Activated CD4-positive, alpha-beta memory T cell treated with anti-CD3 and anti-CD28 coated beads, Interleukin-2, amount 10 ng/mL, durations not matched to agents 7 days and 5 days (primary cell): ENCODE measurements at places on chromosomes 5 and 9. TPM values are rescaled to one million over a fixed set of nuclear protein-coding genes. Genes with fewer than 3 reads are reported as not detected.

PNPLA7 gene
- total RNA-seq: 5.0 TPM

TERT gene
- 2.2 TPM for total RNA-seq

CNTFR gene
- not detected for total RNA-seq

PKD2L2 gene
- 0.30 TPM for total RNA-seq

RASEF gene
- not detected for total RNA-seq

SPOCK1 gene
- total RNA-seq: 0.86 TPM

HMMR gene
- 75.7 TPM for total RNA-seq

CARD9 gene
- 1.3 TPM for total RNA-seq

DPP7 gene
- total RNA-seq: 253 TPM

OCLN gene
- total RNA-seq: 1.2 TPM

TPPP gene
- 0.15 TPM for total RNA-seq

UBAC1 gene
- total RNA-seq: 29.5 TPM

KIAA0825 gene
- total RNA-seq: 1.7 TPM

GMCL2 gene
- total RNA-seq: not detected

NUDT12 gene
- total RNA-seq: 0.20 TPM

ZNF366 gene
- not detected for total RNA-seq

GRIA1 gene
- total RNA-seq: not detected

OLFM1 gene
- not detected for total RNA-seq

WDR38 gene
- total RNA-seq: not detected

CDHR2 gene
- total RNA-seq: 1.6 TPM

IFNB1 gene
- total RNA-seq: 0.35 TPM

PCDHGA3 gene
- not detected for total RNA-seq

SLCO6A1 gene
- total RNA-seq: not detected

PROB1 gene
- 5.5 TPM for total RNA-seq

IL13 gene
- 32.9 TPM for total RNA-seq

STING1 gene
- total RNA-seq: 277 TPM

CNTNAP3B gene
- not detected for total RNA-seq

GADD45G gene
- total RNA-seq: 40.4 TPM

SEMA4D gene
- total RNA-seq: 350 TPM

PELO gene
- 20.6 TPM for total RNA-seq
